ENCODE measurements at places on chromosomes 16 and 17.

DNA sequence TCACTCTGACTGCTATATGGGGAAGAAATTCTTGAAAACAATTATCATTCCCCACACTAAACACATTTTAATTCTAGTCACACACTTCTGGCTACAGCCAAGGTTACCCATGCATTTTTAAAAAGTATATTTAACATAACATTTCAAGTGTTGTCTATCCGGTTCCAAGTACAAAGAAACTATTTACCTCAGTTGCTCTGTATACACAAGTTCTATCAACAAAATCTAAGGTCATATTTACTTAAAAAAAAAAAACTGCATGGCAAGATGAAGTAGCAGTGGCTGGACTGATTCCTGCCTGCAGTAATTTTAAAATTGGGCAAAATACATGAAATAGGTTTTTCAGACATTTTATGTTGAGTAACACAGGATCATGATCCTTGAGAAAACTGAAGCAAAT is 155.9 kb upstream of the TOM1L1 start:
- DNase-seq = no peak

GRCh38 chr17:21201298-21201595 is 12.7 kb downstream of the TMEM11 start:
- peak; percentile 17 for DNase-seq

DNA sequence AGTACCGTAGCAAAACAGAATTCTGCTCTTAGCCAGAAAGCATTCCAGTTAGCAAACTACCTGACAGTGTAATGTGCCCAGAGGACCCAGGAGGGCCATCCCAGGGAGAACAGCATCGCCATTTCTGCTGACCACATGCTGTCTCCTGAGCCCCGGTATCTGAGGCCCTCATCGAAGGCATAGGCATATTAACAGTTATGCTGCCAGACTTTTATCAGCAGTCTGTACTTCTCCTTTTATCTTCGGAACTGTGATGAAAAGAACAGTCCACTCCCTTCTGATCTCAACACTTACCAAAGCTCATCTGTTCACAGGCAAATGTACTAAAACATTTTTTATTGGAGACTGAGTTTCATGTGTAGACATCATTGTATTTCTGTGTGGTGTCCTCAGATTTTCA is 236.4 kb downstream of the PRKCA start:
- DNase-seq = no peak

GRCh38 chr17:51124640-51125503 is 4.2 kb upstream of the SPAG9 start:
- no peak for DNase-seq

- no peak for DNase-seq
These were observed 25.2 kb downstream of the GRB2 start for GRCh38 chr17:75380315-75380714.

GRCh38 chr16:52834736-52835465 is 217.8 kb downstream of the CHD9NB start:
- DNase-seq = no peak

DNA sequence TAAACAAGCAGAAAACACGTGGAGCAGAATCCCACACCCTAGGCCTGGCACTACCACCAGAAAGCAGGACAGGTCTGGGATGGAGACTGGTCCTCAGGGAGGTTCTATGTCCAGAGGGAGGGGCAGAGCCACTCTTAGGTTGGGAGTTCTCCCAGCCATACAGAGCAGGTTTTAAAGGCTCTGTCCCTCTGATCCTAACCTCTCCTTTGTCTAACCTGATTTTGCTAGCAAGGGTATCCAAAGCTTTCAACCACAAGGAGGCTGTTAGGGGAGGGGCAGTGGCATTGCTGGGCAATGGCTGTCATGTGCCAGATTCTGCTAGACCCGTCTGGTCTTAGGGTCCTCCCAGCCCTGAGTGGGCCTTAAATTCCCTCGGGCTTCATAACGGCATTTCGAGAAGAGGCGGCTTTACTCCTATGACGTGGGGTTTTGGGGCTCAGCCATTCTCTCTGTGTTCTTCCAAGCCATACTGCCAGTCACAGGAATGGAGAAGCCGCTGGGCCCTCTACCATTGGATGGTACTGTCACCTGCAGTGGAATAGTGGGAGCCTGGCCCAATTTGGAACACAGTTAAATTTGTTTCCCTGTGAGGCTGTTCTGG is 5.7 kb downstream of the TPPP3 start:
- DNase-seq = no peak

DNA sequence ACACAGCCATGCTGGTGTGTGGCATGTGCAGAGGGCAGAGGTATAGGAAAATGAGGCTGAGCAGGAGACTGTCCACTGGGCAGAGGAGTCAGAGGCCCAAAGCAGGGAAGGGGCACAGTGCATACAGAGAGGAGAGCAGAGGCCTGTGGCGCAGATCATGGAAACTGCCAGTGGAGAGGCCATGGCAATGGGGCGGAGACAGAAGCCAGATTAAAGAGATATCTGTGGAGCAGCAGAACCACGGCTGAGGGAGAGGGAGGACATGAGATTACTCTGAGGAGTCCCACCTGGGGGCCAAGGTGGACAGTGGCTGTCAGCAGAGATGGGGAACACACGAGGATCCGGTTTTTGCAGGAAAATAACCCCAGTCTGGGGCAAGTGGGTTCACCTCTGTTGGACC is 43.3 kb downstream of the RANBP10 start:
- no peak for DNase-seq

- DNase-seq = peak; percentile 32
These were observed 378.4 kb upstream of the CDH5 start for GRCh38 chr16:65988024-65988595.

- no peak for DNase-seq
These were observed 367.7 kb upstream of the CDH11 start for GRCh38 chr16:65489531-65490023.

DNA sequence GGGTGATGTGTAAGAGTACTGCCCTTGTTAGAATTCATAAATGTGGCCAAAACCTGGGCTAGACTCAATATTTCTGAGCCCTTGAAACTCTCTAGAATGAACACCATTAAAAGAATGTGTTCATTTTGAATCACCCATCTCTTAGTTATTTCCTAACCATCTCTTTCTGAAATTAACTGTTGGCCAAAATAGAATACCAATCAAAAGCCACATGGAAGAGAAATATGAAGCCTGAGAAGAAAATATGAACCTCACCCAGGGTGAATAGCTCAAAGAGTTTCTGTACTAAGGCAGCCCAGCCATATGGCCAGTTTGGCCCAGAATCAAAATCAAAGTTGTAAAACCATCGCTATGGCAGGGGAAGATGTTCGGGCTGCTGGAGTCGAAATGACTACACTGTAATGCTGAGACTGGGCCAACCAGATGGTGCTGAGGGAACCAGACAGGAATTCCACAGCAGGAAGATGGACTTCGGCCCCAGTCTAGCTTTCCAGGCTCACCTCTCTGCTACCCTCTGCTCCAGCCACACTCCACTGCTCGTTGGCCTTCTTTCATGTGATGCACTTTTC is 154.3 kb upstream of the ZFHX3 start:
- peak; percentile 99 for DNase-seq

DNA sequence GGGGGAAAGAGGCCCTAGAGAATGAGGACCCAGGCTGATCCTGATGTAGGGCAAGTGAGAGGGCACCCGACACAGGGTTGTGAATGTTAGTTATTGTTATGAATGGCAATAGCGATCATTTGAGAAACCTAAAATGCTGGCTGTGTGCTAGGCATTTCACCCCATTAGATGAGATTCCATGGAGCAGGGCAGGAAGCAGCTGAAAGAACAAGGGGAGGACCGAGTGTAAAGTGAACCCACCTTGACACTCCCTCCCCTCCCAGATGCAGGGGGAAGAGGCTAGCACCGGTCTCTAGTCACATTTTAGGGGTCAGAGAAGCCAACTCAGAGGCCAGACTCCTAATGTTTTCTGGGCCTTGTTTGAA is 553 bp upstream of the CORO6 start:
- DNase-seq = no peak

DNA sequence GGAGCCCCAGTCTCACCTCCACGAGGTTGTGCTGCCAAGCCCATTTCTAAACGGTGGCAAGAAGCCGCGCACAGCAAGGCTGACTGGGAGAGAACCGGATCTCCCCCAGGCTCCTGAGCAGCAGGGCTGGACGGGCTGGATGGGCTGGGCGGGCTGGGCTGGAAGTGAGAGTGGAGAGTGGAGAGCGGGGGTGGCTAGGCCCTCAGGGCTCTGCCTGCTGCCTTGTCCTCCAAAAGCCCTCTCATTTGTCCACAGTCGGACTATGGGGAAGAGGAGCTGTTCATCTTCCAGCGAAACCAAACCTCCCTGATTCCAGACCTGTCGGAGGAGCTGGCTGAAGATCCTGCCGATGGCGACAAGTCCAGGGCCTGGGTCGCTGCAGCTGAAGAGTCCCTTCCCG is 3.2 kb downstream of the DNAAF8 start:
- no peak for DNase-seq

DNA sequence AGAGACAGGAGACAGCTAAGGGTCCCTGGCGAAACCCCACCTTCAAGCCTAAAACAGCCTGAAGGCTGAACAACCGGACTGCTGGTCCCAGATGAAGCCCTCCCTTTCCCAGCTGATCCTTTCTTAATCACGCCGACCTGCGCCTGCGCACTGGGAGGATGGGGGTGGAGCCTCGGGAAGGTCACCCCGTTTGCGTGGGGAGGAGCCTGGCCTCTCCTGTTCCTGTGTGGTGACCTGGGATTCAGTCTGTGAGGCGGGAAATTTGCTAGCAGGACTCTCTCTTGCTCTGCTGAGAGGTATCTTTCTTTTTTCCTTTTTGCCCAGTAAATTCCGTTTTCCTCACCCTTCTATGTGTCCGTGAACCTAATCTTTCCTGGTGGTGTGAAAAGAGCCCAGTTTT is 9.6 kb downstream of the FAM20A start:
- DNase-seq = no peak

- no peak for DNase-seq
These were observed 106.5 kb downstream of the CDH8 start for GRCh38 chr16:61929776-61930175.

GRCh38 chr16:25897702-25898101 is 205.9 kb downstream of the HS3ST4 start:
- no peak for DNase-seq

DNA sequence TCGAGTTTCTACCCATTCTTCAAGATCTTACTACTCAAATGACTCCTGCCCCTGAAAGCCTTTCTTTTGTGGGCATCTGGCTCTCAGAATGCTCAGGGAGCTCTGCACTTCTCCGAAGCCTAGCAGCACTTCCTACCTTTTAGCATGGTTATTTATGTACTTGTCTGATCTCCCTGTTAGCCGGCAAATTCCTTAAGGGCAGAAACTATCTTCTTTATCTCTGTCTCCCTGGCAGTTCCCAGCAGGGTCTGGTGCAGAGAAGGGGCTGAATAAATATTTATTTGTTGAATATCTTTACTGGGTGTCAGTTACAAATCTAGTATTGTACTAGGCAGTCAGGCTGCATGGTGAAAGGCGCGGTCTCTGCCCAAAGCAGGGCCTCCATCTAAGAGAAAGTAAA is 30.7 kb downstream of the TMEM132E start:
- no peak for DNase-seq

Measured in fibroblast of the aortic adventitia (primary cell).